Activated CD4-positive, alpha-beta T cell treated with anti-CD3 and anti-CD28 coated beads, Interleukin-2, Interleukin-6, amounts not matched to agents 100 ng/mL and 50 ng/mL, durations not matched to agents 16 hours and 8 hours (primary cell): ENCODE measurements at places on chromosomes 11 and 22.

DNA sequence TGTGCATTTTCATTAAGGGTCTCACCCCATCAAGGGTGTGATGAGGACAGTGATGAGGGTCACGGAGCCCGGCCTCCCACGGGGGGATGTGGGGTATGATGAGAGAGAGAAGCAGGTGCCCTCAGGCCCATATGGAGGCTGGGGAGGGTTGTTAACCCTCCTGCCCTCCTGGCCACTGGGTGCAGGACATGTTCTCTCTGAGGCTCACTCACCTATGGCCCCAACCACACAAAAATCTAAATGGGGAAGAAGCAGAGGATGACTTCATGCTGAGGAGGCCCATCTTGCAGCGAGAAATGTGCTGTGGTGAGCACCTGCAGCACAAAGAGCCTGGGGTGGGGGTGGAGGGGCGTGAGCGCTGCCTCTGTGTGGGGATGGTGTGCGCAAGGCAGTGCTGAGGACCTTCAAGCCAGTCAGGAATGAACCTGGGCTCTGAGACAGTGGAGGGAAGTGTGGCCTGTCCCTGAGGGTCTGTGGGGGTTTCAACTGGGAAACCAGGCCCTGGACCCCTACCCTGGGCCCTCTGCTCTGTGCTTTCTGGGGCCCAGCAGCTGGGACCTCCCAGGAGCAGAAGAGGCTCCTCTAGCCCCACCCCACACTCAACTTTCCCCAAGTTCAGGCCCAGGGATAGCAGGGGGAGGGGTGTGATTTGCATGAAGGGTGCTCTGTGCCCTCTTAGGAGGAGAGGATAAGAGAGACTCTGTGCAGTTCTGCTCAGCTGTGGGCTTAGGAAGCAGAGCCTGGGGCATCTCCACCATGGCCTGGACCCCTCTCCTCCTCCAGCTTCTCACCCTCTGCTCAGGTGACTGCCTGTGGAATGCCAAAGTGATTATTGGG, 43.0 kb upstream of the TOP3B start:
- no peak for DNase-seq

DNA sequence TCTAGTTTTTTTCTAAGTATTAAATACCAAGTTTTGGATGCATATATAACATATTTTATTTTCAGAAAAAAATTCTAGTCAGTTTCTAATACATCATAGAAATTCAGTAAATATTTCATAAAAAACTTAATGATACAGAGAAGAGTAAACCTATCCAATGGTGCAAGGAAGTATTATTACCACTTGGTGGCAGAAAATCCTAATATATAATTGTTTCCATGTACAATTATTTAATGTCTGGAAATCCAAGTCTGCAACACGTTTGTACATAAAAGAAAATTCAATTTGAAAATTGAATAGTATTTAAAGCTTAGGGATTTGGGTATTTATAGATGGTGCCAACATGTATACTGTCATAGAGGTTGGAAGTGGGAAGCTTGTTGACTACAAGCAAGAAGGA, 127.0 kb downstream of the TRPC6 start:
- DNase-seq, result no peak

GRCh38 chr11:36186340-36187175, 102.7 kb downstream of the COMMD9 start:
- DNase-seq, result no peak

DNA sequence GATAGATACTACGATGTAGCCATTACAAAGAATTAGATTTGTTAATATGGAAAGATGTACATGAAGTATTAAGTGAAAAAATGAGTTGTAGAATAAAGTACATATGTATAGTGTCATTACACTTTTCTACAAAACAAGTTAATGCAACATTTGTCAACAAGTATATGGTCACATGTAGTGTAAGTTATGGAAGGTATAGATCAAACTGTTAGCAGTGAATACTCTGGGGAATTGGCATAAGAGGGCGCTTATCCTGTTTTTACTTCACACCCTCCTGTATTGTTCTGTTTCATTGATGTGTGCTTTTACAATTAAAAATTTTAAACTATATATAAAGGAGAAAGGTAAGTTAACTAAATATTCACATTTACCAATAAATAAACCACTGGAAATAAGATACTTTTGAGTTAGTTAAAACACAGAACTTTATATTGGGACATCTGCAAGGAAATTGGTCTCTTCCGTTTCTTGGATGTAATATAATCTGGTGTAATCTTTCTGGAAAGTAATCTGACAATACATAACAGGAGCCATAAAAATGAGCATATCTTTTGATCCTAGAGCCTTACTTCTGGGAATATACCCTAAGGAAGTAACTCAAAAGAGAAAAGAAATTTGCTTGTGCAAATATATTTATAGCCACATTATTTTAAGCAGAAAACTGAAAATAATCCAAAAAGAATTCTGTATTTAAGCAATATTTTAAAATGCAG, 34.5 kb downstream of the CSTPP1 start:
- no peak for DNase-seq

DNA sequence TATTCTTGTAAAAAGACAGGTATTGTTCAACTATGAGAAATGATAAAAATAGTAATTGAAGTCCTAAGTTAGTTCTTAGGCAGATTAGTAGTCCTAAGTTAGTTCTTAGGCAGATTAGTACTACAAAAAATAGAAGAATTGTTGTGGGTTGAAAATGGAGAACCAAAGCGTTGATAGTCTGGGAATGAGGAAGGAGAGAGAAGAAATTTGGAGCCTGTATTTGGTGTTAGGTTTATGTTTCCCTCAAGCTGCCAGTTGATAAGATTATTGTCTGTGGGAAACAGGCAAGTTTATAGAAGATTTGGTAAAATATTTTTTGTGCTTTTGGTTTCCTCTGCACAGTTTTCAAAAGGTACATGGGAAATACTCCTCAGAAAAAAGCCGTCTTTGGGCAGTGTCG, 3.6 kb downstream of the BCO2 start:
- DNase-seq, result no peak

- DNase-seq, result no peak
Measured at GRCh38 chr11:106679581-106679980, 338.7 kb downstream of the GUCY1A2 start.

GRCh38 chr11:73648571-73649046, 2.2 kb downstream of the PLEKHB1 start:
- no peak for DNase-seq
